ENCODE measurements at places on chromosomes 2 and 18.

DNA sequence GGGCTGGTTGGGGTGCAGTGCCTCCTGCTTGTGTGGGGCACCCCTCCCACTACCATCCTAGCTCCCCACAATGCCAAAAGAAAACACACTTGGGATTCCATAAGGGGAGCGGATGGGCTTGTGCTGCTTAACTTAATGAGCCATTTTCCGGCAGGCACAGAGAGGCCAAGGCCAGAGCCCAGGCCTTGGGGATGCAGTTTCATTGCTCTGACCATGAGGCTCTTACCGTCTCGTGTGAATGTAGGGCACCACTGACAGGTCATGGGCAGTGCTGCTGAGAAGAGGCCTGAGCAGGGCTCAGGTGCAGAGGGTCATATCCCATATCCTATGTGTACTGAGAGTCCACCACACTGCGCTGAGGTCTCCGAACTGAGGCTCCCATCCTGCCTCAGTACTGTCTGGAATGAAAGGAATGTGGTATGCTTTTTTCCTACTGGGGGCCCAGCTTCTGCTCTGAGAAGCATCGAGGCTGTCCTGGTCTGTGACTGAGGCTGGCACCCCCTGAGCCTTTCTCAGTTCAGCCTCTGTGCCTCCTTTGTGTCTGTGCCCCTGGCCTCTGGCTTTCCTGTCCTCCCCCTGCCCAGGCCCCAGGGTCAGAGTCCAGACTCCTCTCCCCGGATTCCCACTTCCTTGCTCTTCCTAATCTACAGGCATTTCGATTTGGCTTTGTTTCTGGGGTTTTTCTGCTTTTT lies 45.2 kb upstream of the MAPRE3 start:
- no peak for DNase-seq

GRCh38 chr2:170679607-170680079 lies 35.5 kb upstream of the SP5 start:
- DNase-seq, result no peak

DNA sequence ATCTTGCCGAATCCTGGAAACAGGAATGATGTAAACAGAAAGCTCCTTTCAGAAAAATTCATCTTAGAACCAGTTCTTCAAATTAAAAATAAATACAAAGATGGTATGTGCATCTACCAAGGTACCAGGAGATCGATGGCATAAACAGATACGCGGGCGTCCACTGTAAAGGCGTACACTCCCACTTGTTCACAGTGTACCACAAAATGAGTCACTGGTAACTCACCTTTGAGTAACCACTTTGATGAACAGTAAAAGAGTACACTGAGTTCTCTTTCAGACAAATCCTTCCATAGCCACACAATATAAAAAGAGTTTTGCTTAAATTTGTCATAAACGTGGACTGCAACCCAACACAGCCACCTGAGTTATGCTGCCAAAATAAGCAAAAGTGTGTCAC lies 128.3 kb downstream of the DNER start:
- no peak for DNase-seq

GRCh38 chr2:236892721-236893120 lies 193.0 kb upstream of the COPS8 start:
- DNase-seq, result no peak

- DNase-seq, result no peak
These were observed 237.6 kb upstream of the RGPD4 start for GRCh38 chr2:107589079-107589491.

DNA sequence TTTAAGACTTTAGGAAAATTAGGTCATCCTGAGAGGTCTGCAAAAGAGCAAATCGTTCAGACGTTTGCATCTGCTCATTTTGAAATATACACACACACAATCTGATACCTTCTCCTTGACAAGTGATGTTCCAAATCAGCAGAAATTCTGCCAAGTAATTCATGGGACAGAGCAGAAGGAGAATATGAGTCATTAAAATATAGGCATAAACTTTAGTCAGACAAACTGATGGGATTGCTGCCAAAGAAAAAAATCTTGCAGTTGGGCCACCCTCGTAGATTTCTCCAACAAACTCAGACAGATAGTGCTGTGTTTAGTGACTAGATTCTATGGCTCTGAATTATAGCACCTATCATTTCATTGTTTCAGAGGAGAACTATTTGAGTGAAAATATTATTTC lies 336.3 kb downstream of the NYAP2 start:
- DNase-seq, result peak; percentile 70

GRCh38 chr2:29787473-29788465 lies 133.6 kb downstream of the ALK start:
- DNase-seq, result no peak

DNA sequence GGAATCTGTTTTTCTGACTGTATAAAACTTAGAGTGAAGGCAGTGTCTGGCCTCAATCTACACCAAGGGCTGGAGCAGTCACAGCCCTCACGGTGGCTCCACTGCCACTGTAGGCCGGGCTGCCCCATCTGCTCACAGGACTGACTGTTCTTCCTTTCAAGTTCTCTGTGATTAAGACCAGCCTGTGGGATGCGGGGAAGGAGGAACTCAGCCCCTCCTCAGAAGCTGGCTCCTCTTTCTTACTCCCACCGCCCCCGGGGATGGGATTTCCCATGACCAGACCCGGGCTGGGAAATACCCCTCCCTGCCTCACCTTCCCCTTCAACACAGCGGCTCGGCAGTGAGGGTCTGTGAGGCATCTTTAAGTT lies 106.0 kb downstream of the COPS8 start:
- no peak for DNase-seq

- DNase-seq, result peak; percentile 10
These were observed 701.6 kb downstream of the SATB2 start for GRCh38 chr2:198756166-198756565.

DNA sequence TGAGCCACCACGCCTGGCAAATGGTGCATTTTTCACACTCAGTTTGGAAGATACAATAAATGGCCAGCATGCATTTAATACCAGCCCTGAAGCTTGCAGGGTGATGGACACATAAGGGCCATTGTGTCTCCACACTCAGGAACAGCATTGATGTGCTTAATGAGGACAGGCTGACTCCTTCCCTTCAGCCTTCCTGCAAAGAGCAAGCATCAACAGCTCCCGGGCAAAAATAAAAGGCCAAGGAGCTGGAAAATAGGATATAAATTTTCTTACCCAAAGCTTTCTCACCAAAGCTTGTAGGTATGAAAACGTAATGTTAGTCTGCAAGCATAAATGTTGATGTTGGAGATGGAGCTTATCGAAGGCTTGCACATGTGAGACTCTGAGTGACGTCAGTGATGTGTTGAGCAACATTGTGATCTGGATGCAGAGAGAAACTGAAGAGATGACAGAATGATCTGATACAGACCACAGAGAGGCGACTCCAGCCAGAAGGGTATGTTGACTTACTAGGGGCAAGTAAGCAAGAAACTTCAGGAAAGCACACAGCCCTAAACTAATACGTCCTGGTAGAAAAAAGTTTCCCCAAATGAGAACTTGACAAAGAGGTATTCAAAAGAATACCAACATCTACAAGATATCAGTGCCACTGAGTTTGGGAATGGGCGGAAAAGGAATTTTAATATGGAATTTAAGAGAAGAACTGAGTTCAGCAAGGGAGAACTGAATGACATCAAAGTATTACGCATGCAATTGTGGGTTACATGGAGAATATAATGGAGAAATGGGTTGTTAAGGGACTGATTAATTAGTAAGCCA lies 256.5 kb downstream of the TGIF1 start:
- no peak for DNase-seq

- no peak for DNase-seq
These were observed 324.7 kb downstream of the SLC8A1 start for GRCh38 chr2:40127146-40127545.

DNA sequence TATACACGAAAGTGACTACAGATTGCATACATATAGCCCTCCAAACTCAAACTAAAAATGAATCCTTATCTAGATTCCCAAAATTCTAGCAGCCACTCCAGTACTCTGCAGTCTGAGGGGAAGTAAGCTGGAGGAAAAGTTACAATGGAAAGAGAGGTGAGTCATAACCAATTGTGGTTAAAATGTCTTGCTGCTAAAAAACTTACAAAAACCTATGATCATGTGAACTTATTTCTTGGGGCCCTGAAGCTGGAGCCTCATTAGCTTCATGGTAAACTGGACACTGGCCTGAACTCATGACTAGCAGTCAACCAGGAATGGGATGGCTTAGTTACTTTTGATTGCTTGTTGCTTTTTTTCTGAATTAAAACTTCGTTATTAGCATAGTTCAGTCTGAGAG lies 175.9 kb downstream of the SLC4A3 start:
- DNase-seq, result no peak

- DNase-seq, result no peak
These were observed 1.8 kb upstream of the ABI2 start for GRCh38 chr2:203326356-203326755.

DNA sequence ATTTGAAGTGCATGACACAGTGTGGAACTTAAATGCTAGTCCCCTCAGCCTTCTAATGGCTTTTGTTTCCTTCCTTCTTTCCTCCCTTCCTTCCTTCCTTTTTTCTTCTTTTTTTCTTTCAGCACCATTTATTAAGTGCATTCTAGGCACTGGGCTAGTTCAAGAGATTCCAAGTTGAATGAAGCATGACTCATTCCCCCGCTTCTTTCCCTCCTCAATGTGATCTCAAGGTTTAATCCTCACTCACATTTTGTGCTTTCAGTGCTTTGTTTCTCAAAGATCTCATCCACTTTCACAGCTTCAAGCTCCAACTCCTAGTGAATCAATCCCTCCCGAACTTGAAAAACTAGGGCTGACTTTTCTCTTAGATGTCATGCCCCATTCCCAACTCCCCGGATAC lies 90.1 kb downstream of the LBH start:
- peak; percentile 10 for DNase-seq

DNA sequence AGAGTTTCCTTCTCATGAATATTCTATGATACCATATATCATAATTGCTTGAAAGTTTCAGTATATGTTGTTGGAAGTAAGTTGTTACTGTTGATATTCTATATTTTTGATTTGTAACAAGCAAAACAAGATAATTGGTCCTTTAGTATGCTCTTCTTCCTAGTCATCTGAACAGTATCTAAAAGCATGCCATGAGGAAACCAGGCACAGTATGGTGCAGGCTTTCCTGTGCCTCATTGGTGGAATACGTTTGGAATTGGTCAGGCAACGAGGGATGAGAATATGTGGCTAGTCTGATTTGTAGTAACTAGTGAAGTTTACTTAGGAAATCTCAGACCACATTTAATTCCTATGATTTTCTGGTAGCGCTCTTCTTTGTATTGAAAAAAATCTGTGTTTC lies 22.8 kb downstream of the ASXL3 start:
- DNase-seq, result no peak

- DNase-seq, result no peak
These were observed 23.7 kb downstream of the CUL3 start for GRCh38 chr2:224561234-224562005.

DNA sequence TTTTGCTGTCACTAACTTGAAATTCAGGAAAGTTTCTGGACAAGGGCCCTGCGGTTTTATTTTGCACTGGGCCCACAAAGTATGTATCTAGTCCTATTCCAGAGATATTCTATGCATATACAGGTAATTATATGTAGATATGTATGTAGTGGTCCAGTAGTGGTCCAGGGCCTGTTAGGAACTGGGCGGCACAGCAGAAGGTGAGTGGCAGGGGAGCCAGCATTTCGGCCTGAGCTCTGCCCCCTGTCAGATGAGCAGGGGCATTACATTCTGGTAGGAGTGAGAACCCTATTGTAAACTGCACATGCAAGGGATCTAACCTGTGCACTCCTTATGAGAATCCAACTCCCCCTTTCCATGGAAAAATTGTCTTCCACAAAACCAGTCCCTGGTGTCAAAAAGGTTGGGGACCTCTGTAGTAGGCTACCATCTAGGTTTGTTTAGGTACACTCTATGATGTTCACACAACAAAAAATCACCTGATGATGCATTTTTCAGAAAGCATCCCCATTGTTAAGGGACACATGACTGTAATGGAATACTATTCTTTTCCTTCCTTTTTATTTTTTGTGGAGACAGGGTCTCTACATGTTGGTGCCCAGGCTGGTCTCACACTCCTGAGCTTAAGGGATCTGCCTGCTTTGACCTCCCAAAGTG lies 2.8 kb upstream of the PPP4R3B start:
- DNase-seq, result no peak

DNA sequence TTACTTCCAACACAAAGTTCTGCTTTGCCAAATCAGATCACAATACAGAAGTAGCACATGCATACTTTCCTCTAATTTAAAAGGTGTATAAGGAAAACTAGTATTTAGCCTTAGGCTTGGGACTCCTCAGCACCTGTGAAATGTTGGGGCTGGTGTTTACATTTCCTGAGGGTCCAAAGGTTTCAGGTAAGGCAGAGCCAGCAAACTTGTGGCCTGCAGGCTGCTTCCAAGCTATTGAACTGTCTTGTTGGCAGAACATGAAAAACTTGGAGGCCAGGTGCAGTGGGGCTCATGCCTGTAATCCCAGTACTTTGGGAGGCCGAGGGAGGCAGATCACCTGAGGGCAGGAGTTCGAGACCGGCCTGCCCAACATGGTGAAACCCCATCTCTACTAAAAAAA lies 26.5 kb upstream of the GPR39 start:
- DNase-seq, result no peak

- no peak for DNase-seq
These were observed 1598.7 kb upstream of the ACVR2A start for GRCh38 chr2:146246002-146246735.

DNA sequence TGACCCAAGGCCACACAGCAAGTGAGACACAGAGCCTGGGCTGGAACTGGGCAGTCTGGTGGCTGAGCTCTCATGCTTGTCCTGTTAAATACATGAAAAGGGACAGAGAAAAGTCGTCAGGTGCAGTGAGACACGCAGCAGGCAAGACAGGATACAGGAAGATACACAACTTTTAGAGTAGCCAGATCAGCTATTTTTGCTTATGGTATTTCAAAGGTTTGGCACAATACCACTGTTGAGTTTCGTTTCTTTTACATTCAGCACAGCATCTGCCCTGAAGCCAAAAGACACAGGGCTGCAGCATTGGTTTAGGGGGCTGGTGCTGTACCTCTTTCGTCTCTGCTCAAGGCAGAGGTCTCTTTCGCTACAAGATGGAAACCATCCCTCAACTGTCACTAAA lies 14.0 kb downstream of the FHL2 start:
- DNase-seq, result no peak

- DNase-seq, result no peak
These were observed 128.8 kb upstream of the MSH6 start for GRCh38 chr2:47653902-47654789.

DNA sequence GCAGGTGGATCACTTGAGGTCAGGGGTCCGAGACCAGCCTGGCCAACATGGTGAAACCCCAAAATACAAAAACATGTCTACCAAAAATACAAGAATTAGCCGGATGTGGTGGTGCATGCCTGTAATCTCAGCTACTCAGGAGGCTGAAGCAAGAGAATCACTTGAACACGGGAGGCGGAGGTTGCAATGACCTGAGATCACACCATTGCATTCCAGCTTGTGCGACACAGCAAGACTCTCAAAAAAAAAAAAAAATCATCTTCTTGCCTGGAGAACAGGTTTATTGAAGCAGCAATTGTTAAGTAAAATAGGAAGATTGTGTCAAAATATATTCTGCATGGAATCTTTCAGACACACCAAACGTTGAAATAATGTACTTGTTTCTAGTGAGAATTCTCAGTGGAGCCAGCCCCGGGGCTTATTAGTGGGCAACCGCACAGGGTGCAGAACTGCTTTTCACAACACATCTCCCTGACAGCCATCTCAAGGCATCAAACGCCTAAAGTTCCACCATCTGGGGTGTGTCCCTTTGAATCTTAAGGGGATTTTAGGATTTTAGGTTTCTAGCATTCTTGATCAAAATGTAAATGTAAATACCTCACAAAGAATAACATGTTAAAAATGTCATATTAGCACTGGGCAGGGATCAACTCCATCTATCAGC lies 28.6 kb upstream of the PPP4R1 start:
- no peak for DNase-seq
